ENCODE measurements at places on chromosomes 11 and 22. TPM values are rescaled to one million over a fixed set of nuclear protein-coding genes. Genes with fewer than 3 reads are reported as not detected.

DNA sequence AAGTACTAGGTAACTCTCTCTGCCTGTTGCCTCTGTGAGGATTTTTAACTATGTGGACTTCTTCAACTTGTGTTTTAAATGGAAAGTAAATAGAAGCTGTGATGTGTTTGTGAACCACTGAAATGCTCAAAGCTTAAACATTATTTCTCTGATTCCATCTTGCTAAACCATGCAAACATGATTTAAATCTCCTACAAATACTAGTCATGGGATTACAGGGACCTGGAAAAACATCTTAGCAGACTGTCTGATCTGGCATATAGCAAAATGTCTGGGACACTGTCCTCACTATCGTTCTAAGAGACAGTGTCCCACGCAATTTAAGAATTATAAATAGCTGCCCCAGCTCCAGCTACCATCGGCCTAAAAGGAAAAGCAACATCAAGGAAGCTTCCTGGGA, 914.5 kb upstream of the FAT3 start:
- no peaks in the 10 kb centered on the region for H3K36me3 ChIP-seq
- H3K27me3 ChIP-seq = no peaks in the 10 kb centered on the region
- no peak overlapping the region for H3K27ac ChIP-seq
- DNase-seq = no peak

TCIRG1 gene
- total RNA-seq = 294 TPM

DNA sequence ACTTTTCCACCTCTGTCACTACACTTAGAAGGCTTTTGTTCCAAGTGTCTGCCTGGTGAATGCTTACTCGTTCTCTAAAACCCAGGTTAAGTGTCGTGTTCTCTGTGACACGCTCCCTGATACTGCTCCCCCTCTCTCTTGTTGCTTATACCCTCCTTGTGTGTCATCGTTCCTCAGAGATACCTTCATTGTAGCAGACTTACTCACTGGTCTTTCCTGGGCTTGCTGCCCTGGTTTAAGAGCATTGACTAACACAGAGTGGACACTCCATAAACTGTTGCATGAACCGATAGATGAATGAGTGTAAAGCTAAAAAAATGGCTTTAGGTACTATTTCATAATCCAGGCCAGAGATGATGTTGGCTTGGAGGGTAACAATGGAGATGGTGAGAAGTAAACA, 171.3 kb downstream of the GRIK4 start:
- no peak overlapping the region for H3K27ac ChIP-seq
- H3K36me3 ChIP-seq = no peaks in the 10 kb centered on the region
- no peak for DNase-seq
- H3K27me3 ChIP-seq = peaks cover 5% of the 10 kb centered on the region
- H3K4me3 ChIP-seq = no peak overlapping the region
- peaks cover 3% of the 10 kb centered on the region for H3K4me1 ChIP-seq

DNA sequence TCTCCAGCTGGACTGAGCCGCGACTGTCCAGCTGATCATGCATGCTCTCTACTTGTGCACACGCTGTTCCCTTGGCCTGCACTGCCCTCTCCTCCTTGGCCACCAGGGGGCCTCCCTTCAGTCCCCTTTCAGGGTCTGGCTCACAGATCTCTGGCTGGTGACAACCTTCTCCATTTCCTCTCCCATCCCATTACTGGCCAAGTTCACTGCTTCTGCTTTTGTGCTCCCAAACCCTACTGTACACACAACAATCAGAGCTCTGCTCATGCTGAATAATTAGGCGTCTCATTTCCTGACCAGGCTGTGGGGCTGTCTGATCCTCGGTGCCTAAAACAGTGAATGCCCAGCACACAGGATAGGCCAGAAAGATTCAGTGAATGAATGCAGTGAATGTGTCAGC, 224.0 kb upstream of the NARS2 start:
- H3K36me3 ChIP-seq = no peaks in the 10 kb centered on the region
- peaks cover 44% of the 10 kb centered on the region for H3K4me1 ChIP-seq
- H3K27me3 ChIP-seq = peaks cover 5% of the 10 kb centered on the region
- no peak overlapping the region for H3K4me3 ChIP-seq

GRCh38 chr11:12120031-12121008, 9.9 kb downstream of the MICAL2 start:
- H3K4me1 ChIP-seq = peaks cover 60% of the 10 kb centered on the region
- no peak overlapping the region for H3K4me3 ChIP-seq
- no peak for DNase-seq
- H3K27ac ChIP-seq = peak overlapping the region; percentile 1
- H3K36me3 ChIP-seq = peaks cover 9% of the 10 kb centered on the region

TUBA8 gene
- 0.46 TPM for total RNA-seq

SLC25A18 gene
- total RNA-seq = 2.2 TPM

PARVA gene
- total RNA-seq = 53.3 TPM

DNA sequence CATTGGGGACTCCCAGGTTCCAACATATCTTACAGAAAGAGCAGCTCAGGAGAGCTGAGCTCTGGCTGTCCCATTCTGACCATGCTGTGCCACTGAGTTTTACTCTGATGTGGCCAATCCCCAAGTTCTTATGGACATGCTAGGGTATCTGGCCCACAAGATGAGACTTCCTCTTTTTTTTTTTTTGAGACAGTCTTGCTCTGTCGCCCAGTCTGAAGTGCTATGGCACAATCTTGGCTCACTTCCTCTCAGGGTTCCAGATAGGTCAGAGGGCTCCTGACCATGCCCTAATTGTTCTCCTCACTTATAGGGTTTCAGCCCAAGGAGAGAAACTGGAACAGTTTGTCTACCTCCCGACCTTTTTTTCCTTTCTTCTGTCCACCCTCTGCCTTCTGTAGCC, 152.3 kb upstream of the CCDC90B start:
- H3K4me1 ChIP-seq = peaks cover 7% of the 10 kb centered on the region
- H3K4me3 ChIP-seq = no peak overlapping the region
- H3K36me3 ChIP-seq = no peaks in the 10 kb centered on the region
- H3K27me3 ChIP-seq = no peaks in the 10 kb centered on the region
- no peak for DNase-seq

- peaks cover 16% of the 10 kb centered on the region for H3K27me3 ChIP-seq
- H3K27ac ChIP-seq = no peak overlapping the region
- H3K4me3 ChIP-seq = no peak overlapping the region
- peaks cover 15% of the 10 kb centered on the region for H3K4me1 ChIP-seq
Measured at GRCh38 chr11:212150-213100, 4.9 kb downstream of the RIC8A start.

DNA sequence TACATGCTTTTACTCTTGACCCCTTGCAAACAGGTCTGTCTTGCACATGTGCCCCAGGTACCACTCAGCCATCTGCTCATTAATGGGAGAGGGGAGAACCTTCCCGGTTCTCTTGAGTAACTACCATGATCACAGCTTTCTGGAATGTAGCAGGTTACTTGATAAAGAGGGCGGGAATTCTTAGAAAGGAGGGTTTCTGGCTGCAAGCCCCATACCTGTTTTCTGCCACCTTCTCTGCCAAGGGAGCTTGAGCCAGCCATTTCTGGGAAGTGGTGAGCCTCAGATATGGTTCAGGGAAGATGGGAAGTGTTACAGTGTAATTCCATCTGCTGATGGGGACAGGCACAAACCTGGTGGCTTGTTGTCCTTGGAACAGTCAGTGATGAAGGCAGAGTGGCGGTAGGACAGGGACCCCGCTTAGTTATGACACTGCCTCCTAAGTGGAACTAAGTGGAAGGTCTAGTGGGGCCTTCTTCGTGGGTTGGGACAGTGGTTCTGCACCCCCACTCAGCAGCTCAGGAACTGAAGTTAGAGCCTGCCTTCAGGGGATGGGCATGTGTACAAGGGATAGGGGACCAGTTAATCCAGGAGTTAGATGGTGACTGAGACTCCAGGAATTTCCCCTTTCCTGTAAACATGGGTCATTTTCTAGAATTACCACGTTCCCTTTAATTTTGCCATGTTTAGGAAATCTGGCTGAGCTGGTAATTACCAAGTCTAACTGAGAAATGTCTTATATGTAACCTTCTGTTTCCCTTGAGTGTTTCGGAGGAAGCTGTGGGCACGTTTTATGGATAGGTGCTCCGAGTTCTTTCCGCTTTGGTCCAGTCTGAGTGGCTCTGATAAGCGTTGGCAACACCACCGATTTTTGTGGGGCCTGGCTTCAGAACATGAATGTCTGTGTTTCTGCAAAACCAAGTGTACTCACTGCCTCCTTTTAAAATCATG, 35.3 kb downstream of the BCR start:
- H3K27ac ChIP-seq = peak overlapping the region; percentile 46
- no peak for DNase-seq
- peaks cover 71% of the 10 kb centered on the region for H3K4me1 ChIP-seq

GRCh38 chr22:50506611-50507420, 686 bp downstream of the LMF2 start:
- no peak for DNase-seq
- H3K36me3 ChIP-seq = no peaks in the 10 kb centered on the region
- H3K4me3 ChIP-seq = peak overlapping the region; percentile 95
- H3K27ac ChIP-seq = peak overlapping the region; percentile 30
- H3K4me1 ChIP-seq = peaks cover 16% of the 10 kb centered on the region
- peaks cover 7% of the 10 kb centered on the region for H3K27me3 ChIP-seq

GRCh38 chr22:39478441-39478850, 21.6 kb downstream of the MGAT3 start:
- no peak overlapping the region for H3K27ac ChIP-seq
- no peak overlapping the region for H3K4me3 ChIP-seq
- H3K27me3 ChIP-seq = peaks cover 8% of the 10 kb centered on the region
- no peaks in the 10 kb centered on the region for H3K4me1 ChIP-seq
- DNase-seq = peak; percentile 60

DNA sequence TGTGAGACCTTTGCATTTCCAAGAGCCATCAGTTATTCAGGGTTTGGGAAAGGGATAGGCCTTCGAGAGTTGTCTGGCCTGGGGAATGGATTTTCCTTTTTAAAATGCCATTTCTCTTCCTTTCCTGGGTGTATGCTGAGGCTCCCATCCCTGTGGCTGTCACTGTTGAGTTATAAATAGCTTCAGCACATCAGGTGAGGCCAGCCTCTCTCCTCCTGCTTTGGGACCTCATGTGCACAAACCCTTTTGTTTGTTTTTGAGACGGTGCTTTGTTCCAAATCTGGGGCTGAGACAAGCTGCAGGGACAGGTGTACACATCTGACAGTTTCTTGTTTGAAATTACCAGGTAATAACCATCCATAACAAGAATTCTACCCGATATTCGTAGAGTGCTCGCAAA, 1.3 kb downstream of the TEF start:
- peak overlapping the region; percentile 47 for H3K4me3 ChIP-seq
- H3K27me3 ChIP-seq = peaks cover 5% of the 10 kb centered on the region
- no peaks in the 10 kb centered on the region for H3K36me3 ChIP-seq

ZC3H7B gene
- 69.2 TPM for total RNA-seq

GRCh38 chr11:70885281-70886231, 366.8 kb downstream of the SHANK2 start:
- H3K27me3 ChIP-seq = peaks cover 7% of the 10 kb centered on the region
- peaks cover 15% of the 10 kb centered on the region for H3K4me1 ChIP-seq
- H3K27ac ChIP-seq = no peak overlapping the region
- no peak overlapping the region for H3K4me3 ChIP-seq

- no peak for DNase-seq
- peaks cover 5% of the 10 kb centered on the region for H3K27me3 ChIP-seq
- H3K36me3 ChIP-seq = peaks cover 47% of the 10 kb centered on the region
Measured at GRCh38 chr11:94880216-94880615, 93.1 kb downstream of the CWC15 start.

FGF3 gene
- total RNA-seq = not detected

DNA sequence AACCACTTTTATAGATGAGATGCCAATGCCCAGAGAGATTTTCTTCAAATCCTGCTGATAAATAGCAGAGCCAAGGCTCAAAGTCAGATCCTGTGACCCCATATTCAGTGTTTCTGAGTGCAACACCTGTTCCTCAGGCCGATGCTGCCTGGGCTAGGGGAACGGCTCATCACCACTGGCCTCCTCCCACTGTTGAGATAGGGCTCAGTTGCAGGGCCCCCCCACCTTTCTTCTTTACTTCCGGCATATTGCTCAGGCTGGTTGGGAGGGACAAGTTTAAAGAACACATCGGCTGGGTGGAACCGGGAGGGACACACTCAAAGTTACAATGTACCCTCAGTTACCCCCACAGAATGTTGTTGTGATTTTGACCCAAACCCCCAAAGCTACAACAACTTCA, 88.3 kb upstream of the CRTAM start:
- no peak overlapping the region for H3K4me3 ChIP-seq
- no peaks in the 10 kb centered on the region for H3K27me3 ChIP-seq
- H3K27ac ChIP-seq = no peak overlapping the region
- peaks cover 33% of the 10 kb centered on the region for H3K4me1 ChIP-seq
- no peaks in the 10 kb centered on the region for H3K36me3 ChIP-seq

DNA sequence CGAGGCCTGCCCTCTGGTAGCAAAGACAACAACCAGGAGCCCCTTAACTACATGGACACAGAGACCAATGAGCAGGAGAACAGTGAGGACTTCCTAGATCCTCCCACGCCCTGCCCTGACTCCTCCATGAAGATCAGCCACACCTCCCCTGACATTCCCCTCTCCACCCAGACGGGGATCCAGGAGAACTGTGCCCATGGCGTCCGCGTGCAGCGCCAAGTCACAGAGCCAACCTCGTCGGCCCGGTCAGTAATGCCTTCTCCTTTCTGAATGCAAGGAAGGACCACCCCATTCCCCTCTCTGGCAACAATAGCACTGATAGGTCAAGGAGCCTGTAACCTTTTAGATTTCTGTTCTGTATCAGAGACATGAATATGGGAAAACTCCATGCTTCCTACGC, 51.4 kb downstream of the SYT9 start:
- H3K4me1 ChIP-seq = peaks cover 11% of the 10 kb centered on the region
- no peaks in the 10 kb centered on the region for H3K36me3 ChIP-seq
- H3K27me3 ChIP-seq = peaks cover 2% of the 10 kb centered on the region
- DNase-seq = no peak

GRCh38 chr22:35476341-35476740, 64.3 kb upstream of the RASD2 start:
- DNase-seq = no peak
- H3K4me3 ChIP-seq = no peak overlapping the region
- peaks cover 4% of the 10 kb centered on the region for H3K4me1 ChIP-seq
- no peak overlapping the region for H3K27ac ChIP-seq

WNT11 gene
- total RNA-seq = 3.6 TPM

OLFML1 gene
- total RNA-seq = 0.33 TPM

DNA sequence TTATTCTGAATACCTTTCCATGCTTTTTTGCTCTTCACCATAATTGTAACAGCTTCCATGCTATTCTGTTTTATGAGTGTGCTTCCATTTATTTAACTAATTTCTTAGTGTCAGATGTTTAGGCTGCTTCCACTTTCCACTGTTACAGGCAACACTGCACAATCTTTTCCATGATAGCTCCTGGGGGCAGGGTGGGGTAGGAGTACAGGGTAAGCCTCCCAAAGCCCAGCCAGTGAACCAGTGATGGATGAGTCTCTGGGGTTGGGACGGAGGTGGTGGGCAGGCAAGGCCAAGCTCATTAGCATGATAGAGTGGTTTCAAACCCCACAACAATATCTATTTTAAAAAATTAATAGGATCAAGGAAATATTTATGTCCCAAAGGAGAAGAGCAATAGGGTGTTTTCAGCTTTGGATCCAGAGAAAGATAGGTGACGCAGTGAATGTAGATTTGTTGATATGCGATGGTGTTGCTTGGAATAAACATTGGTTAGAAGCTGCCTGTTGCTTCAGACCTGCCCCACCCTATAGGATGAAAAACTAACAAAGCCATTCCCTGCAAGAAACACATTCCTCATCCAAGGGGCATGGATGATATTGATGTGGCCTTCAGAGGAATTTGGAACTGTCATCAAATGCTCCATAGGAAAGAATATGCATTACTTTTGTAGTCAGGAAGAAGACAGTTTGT, 17.1 kb upstream of the ELF5 start:
- no peak overlapping the region for H3K4me3 ChIP-seq
- H3K27ac ChIP-seq = no peak overlapping the region
- H3K4me1 ChIP-seq = no peaks in the 10 kb centered on the region
